ENCODE measurements at places on chromosomes 1 and 21. TPM values are rescaled to one million over a fixed set of nuclear protein-coding genes. Genes with fewer than 3 reads are reported as not detected.

DNA sequence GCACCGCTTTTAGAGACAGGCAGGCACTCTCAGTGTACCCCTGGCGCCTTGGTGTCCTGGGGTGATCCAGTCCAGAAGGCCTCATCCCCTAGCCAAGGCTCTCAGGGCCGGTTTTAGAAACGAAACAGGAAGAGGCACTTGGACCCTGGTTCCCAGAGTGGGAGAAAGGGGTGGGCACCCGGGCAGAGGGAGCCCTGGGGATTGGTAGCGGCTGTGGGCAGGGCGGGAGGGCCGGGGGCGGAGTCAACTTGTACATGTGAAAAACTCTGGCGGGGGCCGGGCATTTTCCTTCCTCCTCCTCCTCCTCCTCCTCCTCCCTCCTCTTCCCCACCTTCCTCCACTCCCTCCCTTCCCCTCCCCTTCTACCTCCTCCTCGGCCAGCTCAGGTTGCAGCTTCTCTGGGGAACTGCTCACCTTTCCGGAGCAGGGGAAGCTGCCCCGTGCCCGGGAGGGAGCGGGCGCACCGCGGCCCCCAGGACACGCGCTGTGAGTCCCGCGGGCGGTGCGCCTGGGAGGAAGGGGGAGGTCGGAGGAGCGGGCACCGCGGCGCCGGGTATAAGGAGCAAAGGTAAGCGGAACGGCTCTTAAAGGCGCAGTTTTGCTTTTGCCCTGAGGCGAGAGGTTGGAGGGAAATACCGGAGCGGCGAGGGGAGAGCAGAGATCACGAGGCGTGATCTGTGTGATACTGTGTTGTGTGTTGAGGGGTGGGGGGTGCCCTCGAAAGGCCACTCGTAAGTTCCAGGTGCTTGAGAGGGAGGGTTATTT lies at the start of gene CDK18:
Gene CDK18 (plus strand): TSS at position 359 of the 765 bp plus-strand sequence. CDS start 18,499 bp downstream, outside the sequence.
- peak; percentile 69 for DNase-seq

GRCh38 chr21:33729641-33730040 lies 87.3 kb downstream of the ITSN1 start:
- no peak for DNase-seq

Gene LRRN2
- total RNA-seq: 0.16 TPM

DNA sequence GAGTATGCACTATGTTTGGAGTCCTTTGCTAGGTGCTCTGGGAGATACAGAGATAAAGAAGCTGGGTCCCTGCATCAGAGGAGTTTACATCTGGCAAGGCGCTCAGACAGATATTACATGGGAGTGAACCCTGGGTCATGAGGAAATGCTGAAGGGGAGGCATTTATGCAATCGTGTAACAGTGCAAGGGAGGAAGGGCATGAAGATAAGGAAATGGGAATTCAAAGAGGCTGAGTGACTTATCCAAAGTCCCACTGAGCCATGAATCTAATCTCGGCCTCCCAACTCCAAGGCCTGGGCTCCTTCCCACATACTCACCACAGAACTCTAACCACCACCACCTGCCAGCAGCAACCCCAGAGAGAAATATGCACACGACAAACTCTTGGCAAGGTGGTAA lies 51.6 kb downstream of the FAM163A start:
- peak; percentile 48 for DNase-seq

GRCh38 chr21:37430184-37430821 lies 63.7 kb downstream of the DYRK1A start:
- no peak for DNase-seq

- peak; percentile 92 for DNase-seq
Measured at GRCh38 chr1:51331206-51332100, 1.1 kb upstream of the TTC39A start.

Gene MACO1
- 17.2 TPM for total RNA-seq

Gene OR2L8
- total RNA-seq: not detected

- no peak for DNase-seq
Measured at GRCh38 chr21:19767546-19767945, 1230.7 kb upstream of the NCAM2 start.

Gene TRIM45
- total RNA-seq: 0.92 TPM

GRCh38 chr1:198879711-198880306 lies 241.0 kb downstream of the PTPRC start:
- DNase-seq: no peak

Gene KRTAP12-2
- not detected for total RNA-seq

Gene CFHR2
- total RNA-seq: not detected

Gene AKR7A3
- not detected for total RNA-seq

DNA sequence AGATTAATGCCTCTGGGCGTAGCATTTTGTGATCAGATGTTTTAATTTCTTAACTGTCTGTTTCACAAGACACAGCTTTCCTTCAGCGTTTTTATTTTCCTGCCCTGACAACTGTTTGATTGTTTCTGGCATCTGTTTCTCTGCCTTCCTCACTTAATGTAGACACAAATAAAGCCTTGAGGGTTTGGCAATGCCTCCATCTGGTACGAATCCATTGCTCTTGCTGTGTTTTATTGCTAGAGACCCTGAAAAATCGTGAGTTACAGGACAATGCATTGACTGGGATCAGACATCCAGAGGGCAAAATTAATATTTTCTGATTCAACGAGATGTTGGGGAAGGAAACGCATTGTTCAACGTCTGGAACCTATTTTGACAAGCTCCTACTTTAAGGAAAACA lies 363.5 kb downstream of the MRPL39 start:
- no peak for DNase-seq

GRCh38 chr1:22053861-22054770 lies 1.6 kb downstream of the CDC42 start:
- DNase-seq: no peak

- DNase-seq: no peak
Measured at GRCh38 chr1:26234644-26235370, 807 bp downstream of the CEP85 start.

DNA sequence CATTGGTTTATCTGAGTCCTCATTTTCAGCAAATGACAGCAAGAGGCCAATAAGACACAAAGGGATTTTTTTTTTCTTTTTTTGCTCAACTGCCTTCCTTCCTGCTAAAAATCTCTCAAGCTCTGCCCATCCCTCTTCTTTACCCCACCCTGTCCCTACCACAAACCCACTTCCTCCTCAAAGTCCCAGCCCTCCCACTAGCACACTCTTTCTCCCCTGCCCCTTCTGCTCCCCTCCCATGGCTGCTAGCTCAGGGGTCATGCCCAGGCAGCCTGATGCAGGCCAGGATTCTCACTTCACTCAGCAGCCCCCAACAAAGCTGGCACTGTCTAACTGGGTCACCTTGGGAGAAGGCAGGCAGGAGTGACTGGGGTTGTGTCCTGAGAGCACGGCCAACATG lies 28.8 kb upstream of the PPP2R5A start:
- no peak for DNase-seq

Gene TNFAIP8L2
- total RNA-seq: not detected
